Stimulated activated CD8-positive, alpha-beta memory T cell treated with anti-CD3 and anti-CD28 coated beads, Interleukin-7, amount 100 ng/mL, for 48 hours (primary cell): ENCODE measurements at places on chromosomes 6 and 20.

GRCh38 chr6:84774157-84774984 lies 10.0 kb upstream of the TBX18 start:
- no peak for DNase-seq

DNA sequence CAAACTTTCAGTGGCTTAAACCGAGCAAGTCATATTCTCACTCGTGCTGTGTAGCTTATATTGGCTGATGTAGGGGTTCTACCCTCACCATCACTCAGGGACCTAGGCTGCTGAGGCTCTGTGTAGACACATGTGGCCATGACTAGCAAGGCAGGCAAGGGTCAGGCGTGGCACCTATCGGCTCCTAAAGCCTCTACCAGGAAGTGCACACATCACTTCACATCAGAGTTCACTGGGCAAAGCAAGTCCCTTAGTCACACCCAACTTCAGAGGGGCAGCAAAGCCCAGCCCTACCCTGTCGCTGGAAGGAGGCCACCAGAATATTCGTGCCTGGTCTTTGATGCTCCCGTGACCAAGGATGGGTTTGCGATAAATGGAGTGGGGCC lies 42.9 kb downstream of the PPP1R14C start:
- DNase-seq: no peak

DNA sequence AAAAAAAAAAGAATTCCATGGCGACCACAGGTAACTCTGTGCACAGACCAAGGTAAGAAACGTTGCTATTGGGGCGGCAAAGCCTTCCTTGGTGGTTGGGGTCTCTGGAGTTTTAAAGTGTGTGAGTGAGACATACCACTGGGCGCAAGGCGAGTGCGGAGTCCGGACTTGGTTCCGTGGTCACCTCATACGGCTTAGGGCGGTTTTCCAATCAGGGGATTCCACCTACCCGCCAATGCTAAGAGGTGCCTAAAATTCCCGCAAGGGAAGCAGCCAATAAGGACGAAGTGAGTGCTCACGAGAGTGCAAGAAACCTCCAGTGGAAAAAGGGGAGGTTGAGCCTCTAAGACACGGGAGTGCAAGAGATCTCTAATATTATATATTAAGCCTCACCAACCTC lies 68.6 kb upstream of the PRSS16 start:
- no peak for DNase-seq

DNA sequence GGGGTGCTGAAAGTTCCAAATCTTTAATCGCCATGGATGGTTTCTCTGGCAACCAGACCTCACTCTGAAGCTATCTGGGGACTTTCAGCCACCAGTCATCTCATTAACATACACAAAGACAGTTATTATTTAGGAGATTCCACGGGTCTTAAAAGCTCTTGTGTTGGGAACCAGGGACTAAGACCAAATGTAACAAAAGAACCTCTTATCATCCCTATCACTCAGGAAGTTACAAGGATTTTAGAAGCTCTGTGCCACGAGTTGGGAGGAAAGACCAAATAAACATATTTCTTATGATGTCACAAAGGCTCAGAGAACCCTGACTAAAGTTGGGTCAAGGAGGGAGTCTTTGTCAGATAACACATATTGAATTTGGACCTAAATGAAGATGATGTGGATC lies 17.7 kb downstream of the GPX6 start:
- DNase-seq: no peak

- DNase-seq: no peak
These were observed 38.0 kb upstream of the ECHDC1 start for GRCh38 chr6:127381384-127381783.

- no peak for DNase-seq
These were observed 38.4 kb downstream of the LCA5 start for GRCh38 chr6:79498842-79499241.

DNA sequence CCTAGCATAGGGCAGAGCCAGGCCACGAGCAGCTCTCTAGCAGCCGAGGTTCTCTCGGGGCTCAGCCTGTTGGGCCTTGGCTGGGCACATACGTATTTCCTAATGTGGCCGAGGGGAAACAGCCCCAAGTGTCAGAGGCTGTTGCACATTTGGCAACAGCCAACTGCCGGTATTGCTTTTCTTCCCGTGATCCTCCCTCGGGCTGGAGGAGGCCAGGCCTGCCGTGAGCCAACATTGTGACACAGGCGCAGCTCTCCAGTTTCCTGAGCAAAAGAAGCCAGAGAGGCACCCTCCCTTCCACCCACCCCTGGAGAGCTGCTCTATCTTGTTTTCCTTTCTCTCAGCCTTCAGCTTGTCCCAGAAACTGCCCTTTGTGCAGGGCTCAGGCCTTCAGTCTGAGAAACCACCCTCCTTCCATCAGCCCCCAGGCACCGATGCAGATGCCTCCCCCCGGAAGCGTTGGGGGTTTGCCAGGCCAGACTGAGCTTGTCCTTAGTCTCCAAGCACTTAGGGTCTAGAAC lies 5.1 kb upstream of the BPI start:
- DNase-seq: no peak
